ENCODE measurements at places on chromosomes 1 and 21.

- DNase-seq, result no peak
Observed at GRCh38 chr21:41809891-41810596, 43.2 kb upstream of the RIPK4 start.

DNA sequence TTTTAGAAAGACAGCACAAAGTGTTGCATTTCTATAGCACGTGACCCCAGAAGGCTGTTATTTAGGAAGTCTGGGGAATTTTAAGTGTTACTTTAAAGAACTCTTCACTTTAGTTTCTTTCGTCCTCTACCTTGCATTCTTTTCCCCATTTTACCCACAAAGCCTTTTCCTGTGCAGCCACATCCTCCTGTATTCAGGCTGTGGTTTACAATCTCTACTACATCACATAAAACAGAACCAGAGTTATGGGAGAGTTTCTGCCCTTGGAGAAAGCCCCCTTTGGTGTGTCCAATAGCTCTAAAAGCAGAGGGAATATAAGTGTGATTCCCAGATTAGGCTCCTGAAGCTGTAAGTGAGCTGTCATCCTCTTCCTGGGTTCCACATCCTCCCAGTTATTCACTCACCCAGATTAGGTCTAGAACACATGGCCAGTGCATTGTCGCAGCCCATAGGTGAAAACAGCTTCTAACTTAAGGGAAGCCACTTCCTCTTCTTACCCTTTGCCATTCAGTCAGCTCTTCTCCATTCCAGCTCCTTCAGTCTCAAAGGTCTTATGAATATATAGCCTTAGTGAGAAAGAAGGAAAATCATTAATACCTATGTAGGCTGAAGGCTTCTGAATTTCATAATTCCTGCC, 171.1 kb downstream of the PIGK start:
- DNase-seq, result peak; percentile 16

DNA sequence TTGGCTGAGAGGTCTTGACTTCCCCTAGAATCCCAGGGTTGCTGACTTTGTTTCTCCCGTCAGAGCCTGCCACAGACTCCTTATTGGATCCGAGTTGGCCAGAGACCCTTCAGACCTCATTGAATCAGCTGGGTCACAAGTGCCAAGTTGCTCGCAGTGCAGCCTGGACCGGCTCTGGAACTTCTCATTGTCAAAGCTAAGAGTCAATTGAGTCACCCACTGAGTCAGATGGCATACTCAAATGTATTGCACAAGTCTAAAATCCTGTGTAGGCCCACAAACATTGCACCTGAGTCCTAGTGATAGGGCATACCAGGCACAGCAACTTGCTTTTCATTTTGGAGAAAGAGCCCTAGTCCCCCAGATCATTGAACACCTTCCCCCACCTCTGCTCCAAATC, 20.4 kb upstream of the SCAF4 start:
- no peak for DNase-seq

- no peak for DNase-seq
Observed at GRCh38 chr1:246787781-246788513, 63.7 kb downstream of the SCCPDH start.

- no peak for DNase-seq
Observed at GRCh38 chr1:15937706-15938168, 38.2 kb downstream of the ZBTB17 start.

DNA sequence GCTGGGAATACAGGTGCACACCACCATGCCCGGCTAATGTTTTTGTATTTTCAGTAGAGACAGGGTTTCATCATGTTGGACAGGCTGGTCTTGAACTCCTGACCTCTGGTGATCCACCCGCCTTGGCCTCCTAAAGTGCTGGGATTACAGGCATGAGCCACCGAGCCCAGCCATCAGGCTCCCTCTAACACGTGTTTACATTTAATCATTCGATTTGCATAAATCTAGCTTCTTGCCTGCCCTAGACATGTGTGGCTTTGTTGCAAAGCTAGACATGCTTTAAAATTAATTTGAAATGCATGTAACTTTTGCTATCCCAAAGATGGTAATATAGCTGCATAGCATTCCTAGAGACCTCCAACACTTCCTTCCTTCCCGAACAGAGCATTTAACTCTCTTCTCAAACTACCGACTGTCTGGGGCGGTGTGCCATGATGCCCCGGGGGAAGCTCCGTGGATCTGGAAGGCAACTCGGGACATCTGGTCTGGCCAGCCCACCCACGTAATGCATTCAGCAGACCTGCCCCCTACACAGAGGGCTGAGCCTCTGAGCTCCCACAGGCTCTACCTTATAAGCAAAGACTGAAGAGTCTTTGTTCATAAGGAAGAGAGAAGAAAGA, 34.6 kb upstream of the NID1 start:
- DNase-seq, result no peak

All from activated CD4-positive, alpha-beta T cell treated with anti-CD3 and anti-CD28 coated beads, Interleukin-2, amount 10 ng/mL, durations not matched to agents 7 days and 5 days (primary cell).